Cardiac fibroblast (primary cell): ENCODE measurements at places on chromosomes 11 and 22.

GRCh38 chr11:84022201-84022600, 736.0 kb upstream of the CCDC90B start:
- no peak for DNase-seq

GRCh38 chr22:48741540-48741939, 1086.1 kb downstream of the BRD1 start:
- no peak for DNase-seq

DNA sequence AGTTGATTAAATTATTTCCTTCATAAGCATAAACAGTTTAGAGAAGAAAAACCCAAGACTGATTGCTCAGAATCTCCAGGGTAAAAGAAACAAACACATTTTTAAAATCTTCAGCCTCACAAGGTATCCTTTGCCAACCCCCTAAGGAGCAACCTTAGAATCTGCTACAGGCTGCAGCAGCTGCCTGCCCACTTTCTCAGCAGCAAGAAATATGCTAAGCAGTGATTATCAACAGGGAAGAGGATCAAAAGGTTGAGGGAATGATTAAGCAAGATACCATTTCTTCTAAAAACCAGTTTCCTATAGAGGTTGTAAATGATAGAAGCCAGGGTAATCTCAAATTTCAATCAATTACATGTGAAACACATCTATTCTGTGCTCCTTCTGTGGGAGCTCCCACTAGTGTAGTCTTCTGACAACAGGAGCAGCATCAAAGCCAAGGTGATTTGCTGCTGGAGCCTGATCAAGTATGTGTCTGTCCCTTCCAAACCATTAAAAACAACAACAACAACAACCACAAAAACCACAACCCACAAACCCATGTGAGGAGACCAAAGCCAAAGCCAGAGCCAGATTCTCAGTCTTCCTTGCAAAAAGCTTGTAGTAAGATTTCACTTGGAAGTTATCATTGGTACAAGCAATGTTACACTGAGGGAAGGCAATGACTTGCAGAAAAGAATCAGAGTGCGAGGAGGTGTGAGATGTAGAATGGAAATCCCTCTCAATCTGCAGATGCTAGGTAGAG, 761.2 kb downstream of the DLG2 start:
- DNase-seq = no peak

DNA sequence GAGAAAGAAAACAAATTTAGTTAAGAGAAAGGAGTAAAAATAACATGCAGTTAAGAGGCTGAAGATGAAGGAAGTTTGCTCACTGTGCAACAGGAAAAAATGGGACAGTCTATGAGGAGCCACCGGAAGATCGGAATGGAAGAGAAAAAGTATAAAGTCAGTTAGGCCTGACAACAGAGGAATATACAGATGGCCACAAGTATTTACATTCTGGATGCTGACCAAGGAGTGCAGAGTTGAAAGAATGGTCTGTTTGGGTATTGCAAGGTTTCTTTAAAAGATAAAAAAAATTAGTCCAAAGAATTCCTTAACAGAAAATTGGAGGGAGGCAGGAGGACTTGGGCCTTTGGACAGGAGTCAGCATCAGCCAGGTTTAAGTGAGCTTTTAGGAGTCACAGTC, 37.5 kb downstream of the RBFOX2 start:
- no peak for DNase-seq

DNA sequence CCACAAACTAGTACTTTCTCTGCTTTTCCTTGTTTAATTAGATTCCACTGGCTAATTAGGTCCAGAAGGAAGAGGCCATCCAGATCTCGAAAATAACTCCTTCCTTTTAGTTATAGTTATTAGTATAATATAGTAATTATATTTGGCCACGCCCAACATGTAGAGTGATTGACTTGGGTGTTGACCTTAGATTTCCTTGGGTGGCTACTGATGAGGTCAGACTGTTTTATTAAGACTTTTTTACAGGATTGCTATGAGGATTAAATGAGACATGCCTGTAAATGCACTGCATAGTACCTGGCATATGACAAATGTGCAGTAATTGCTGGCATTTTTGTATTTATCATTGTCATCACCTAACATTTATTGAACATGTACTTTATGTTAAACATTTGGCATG, 26.9 kb downstream of the STX3 start:
- no peak for DNase-seq

DNA sequence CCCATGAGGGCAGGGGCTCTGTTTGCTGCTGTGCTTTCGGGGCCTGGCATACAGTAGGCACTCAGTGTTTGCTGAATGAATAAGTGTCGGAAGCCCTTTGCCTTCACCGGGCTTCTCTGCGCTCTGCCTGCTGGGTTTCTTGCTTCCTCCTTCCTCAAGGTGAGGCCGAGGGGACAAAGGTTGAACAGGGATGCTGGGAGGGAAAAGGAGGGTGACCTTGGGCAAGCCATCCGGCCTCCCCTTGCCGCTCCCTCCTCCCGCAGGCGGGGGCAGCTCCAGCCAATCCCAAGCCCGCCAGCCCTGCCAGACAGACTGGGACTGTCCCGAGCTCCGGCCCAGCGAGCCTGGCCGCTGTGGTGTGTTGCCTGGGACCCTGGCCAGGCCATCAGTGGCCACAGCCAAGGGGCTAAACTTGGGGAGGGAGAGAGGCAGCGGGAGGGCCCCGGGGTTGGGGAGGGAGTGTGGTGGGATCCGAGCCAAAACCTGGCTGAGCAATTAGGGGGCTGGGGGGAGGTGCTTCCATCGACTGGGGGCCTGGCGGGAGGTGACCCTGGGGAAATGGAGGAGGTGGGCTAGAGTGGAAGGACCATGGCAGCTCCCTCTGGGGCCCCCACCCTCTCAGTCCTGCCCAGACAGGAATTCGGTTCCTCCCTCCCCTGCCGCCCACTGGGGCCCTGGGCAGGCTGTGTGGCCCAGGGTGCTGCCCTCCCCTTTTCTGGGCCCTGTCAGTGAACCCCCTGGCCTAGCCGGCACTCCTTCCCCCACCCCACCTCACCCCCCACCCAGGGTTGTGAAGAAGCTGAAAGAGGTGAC, 3.4 kb upstream of the RCOR2 start:
- DNase-seq = peak; percentile 55

- peak; percentile 58 for DNase-seq
These were observed 11.4 kb upstream of the ANKK1 start for GRCh38 chr11:113376156-113376555.

GRCh38 chr22:16964366-16964765, 43.7 kb downstream of the GAB4 start:
- no peak for DNase-seq

DNA sequence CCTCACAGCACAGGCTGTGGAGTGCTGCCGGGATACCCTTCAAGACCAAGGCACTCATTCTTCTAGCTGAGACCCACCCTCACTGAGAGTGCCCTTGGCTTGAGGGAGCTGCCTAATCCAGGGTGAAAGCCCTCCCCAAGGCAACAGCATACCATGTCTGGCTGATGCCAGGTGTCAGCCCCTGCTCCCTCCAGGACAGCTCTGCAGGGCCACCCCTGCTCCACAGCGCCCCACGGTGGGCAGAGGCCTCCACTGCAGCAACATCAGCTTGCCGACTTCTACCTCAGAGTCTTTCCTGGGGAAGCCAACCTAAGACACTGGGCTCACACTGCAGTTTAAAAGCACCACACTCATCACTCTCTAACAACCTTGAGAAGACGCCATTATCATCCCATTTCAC, 29.0 kb downstream of the TTLL1 start:
- DNase-seq = peak; percentile 21

GRCh38 chr22:45318168-45318557, 8.4 kb downstream of the FAM118A start:
- peak; percentile 97 for DNase-seq

DNA sequence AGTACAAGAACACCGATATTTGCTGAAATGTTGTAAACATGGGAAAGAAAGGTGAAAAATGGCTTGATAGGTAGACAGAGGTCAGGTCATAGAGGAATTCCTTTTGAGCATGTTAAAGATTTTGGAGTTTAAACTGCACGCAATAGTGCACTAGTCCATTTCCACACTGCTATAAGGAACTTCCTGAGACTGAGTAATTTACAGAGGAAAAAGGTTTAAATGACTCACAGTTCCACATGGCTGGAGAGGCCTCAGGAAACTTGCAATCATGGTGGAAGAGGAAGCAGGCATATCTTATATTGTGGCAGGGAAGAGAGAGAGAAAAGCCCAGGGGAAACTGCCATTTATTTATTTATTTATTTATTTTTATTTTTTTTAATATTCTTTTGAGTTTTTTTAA, 5.0 kb downstream of the OR10A5 start:
- DNase-seq = no peak

GRCh38 chr11:45042560-45042959, 91.9 kb upstream of the TP53I11 start:
- DNase-seq = peak; percentile 17

GRCh38 chr11:60589611-60590010, 74.4 kb downstream of the MS4A13 start:
- no peak for DNase-seq

- peak; percentile 22 for DNase-seq
These were observed 405 bp downstream of the SFI1 start for GRCh38 chr22:31496735-31497146.

GRCh38 chr11:109298865-109299264, 123.1 kb upstream of the C11orf87 start:
- no peak for DNase-seq

GRCh38 chr11:118656563-118657165, 22.8 kb downstream of the TREH start:
- DNase-seq = no peak

DNA sequence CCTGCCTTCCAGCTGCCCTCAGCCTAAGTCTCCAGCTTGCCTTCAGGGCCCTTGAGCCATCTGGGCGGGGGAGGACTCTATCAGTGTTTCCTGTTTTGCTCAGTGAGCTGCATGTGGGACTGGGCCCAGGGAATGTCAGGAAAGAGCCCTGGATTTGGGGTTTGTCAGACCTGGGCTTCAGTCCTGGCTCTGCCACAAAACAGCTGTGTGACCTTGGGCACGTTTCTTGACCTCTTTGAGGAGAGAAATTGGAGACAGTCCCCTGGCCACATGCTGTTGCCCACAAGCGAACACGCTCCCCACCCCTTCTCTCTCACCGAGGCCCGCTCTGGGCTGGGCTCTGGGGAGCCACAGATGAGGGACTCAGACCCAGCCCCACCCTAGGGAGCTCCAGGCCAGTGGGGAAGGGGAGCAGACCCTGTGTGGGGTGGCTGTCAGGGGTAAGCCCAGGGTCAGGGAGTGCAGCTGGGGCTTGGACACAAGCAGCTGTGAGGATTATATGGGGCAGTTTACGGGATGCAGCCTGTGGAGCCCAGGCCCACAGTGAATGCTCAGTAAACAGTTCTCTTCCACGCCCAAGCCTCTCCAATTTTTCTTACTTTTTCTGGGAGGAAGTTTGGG, 12.3 kb downstream of the MYO7A start:
- peak; percentile 93 for DNase-seq

DNA sequence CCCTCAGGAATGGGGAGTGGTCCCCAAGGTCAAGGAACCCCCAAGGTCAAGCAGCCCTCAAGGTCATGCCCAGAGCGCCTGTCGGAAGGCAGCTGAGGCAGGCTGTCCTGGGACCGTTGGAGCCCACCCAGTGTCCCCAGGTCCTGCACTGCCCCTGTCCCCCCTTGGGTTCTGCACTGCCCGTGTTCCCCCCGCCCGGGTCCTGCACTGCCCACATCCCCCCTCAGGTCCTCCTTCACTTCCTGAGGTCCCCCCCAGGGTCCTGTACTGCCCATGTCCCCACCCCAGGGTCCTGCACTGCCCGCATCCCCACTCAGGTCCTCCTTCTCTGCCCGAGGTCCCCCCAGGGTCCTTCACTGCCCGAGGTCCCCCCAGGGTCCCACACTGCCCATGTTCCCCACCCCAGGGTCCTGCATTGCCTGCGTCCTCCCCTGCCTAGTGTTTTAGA, 1073.0 kb downstream of the BRD1 start:
- DNase-seq = no peak

DNA sequence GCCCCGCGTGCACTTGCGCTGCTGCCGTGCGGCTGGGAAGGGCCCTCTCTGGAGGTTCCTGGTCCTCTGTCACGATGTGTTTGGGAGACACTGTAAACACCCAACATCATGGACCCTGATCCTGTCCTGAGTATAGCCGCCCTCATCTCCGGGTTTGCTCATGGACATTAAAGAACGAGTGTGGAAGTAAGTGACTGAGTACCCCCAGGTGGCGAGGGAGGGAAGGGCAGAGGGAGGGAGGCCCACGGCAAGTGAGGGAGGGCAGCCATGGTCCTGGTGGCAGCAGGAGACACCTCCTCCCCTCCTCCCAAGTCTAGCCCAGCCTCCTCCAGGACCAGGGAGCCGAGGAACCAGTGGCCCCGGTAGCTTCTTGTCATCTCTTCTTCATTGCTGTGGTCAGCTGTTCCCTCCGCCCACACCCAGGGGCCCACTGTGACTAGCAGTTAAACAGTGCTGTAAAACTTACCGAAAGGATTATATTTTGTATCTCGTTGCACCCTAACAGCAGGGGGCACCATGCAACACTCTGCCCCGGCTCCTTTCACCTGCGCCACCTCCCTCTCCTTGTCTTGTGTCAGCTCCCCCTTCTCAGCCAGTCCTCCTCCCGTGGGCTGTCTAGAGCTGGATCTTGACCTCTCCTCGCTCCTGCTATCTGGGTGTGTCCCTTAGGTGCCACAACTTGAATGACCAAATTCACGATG, 566.5 kb upstream of the B3GAT1 start:
- no peak for DNase-seq

DNA sequence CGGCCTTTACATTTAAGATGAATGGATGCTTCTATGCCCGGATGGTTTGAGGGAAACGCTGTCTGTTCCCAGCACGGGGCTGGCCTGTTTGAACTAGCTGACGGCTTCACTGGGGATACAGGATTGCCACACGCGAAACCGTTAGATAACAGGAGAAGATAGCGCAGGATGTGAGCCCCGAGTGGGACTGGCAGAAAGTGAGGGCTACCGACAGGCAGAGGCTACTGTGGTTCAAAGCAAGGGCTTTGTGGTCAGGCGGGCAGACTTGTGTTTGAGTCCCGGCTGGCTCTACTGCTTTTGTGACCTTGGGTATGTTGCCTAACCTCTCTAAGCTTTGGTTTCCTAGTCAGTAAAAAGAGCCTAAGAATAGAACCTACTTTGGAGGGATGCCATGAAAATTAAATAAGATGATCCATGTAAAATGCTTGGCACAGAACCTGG, 2.8 kb upstream of the OAF start:
- DNase-seq = peak; percentile 43

- no peak for DNase-seq
These were observed 159.9 kb downstream of the TEAD1 start for GRCh38 chr11:12834166-12834565.

DNA sequence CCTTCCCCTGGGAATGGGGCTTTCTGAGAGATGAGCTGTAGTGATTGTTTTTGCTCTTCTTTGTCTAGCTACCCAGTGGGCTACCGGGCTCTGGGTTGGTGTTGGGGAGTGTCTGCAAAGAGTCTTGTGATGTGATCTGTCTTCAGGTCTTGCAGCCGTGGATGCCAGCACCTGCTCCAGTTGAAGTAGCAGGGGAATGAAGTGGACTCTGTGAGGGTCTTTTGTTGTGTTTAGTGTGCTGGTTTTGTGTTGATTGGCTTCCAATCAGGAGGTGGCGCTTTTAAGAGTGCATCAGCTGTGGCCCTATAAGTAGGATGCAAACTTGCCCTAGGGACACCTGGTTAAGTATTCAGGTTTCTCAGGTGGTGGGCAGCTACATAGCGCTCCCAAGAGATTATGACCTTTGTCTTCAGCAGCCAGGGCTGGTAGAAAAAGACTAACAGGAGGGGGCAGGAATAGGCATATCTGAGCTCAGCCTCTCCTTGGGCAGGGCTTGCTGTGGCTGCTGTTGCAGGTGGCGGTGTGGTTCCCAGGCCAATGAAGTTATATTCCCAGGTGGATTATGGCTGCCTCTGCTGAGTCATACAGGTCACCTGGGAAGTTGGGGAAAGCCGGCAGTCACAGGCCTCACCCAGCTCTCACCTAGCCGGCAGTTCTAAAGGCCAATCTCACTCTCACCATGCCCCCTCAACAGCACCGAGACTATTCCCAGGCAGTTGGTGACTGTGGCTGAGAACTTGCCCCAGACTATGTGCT, 315.7 kb upstream of the C11orf87 start:
- no peak for DNase-seq
